ENCODE measurements at places on chromosomes 3 and 15.

DNA sequence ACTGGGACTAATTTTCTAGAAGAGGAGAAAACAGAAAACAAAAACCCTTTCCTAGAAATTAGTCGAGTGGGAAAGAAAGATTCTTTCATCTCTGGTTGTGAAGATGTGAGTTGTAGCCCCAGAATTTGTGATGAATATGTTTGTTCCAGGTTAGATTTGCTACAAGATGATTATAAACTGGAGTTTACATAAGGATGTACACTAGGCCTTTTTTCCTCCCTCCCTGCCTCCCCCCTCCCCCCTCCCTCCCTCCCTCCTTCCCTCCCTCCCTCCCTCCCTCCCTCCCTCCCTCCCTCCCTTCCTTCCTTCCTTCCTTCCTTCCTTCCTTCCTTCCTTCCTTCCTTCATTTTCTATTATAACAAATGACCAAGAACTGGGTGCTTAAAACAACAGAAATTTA is 1502.0 kb downstream of the SI start:
- DNase-seq, result no peak

DNA sequence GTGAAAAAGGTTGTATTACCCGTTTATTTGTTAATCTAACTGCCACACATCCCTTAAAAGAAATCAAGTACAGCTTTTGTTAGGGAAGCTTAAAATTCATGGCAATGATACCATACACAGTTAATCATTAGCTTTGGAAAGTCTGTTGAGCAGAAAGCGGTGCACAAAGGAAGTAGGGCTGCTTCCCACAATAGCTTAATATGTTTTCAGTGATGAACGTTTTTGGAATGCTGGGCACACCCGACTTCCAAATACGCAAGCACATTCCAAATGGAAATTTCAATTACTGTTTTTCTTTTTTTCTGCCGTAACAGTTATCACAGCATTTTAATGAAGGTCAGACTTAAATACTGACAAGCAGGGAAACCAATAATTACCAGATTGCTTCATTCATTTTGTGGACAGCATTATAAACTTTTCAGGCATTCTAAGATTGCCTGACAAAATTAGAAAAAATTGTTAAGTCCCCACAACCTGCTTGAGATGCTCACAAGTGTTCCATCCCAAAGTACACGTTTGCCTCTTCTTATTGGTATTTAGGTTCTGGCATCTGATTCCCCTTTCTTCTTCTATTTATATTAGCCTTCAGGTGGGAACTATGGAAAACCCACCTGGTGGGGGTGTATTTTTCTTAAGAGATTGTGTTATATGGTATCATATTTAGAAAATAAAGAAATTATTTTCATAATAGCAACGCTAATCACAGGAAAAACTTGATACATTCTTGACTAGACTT is 1.1 kb upstream of the ECT2 start:
- DNase-seq, result peak; percentile 33

DNA sequence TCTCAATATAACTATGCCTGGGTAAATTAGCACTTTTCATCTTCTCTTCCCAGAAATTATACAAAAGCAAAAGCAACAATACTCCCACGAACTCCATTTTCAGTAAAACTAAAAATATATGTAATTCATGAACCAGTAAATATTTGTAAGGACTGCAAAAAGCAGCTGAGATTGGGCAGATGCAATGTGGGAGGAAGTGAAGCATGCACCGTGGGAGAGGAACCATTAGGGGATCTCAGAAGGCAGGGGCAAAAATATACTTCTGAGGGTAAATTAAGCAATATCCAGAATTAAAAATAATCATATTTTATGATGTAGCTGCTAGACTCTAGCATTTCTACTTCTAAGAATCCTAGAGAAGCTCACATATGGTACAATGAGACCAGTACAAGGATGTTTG is 20.2 kb downstream of the CFAP91 start:
- DNase-seq, result no peak

DNA sequence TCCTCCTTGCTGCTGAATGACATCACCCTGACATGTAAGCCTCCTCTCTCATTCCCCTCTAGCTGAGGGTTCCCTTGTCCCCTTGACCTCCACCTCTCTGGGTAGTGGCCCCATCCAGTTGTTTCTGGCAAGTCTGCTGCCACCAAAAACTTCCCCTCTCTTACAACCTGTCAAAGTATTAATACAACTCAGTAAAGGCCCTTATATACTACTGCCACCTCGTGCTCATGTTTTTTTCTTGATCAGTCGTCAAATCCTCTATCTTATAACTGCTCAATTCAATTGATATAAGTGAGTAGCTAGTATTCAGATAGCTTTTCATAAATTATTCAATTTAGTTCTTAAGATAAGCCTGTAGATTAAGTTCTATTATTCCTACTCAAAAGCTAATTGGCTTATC is 249.6 kb downstream of the MBNL1 start:
- no peak for DNase-seq

DNA sequence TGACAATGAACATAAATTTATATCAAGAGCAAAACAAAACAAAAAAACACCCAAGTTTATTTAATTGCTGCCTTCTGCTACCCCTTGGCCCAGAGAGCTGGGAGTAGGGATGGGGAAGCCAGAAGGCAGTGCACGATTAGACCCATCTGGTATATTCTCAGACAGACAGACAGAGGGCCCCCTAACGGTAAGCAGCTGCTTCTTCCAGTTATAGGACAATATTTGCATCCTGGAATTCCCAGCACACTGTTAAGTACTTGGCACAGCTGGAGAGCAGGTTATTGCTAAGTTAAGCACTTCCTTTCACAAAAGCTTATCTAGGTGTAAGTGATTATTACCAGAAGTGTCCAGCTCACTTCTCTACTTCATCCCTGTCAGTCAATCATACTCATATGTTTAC is 39.3 kb downstream of the C2CD4B start:
- no peak for DNase-seq
